Gastroesophageal sphincter (tissue), 4 donors: ENCODE measurements at places on chromosomes 2 and 18. TPM values are rescaled to one million over a fixed set of nuclear protein-coding genes. Genes with fewer than 3 reads are reported as not detected.

DNA sequence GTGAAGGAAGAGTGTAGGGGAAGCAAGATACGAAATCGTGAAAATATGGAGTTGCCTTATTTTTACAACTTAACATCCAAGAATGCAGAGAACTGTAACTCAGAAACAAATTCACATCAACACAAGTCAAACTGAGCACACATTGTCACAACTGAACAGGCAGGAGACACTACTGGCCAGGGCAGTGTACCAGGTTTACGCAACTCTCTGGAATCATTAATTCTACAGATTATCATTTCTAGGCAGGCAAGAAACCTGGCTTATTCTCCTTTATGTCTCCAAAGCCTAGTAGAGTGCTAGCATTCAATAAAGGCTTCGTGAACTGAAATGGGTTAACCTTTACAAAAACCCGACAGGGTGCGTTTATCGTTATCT, 584 bp downstream of the COA5 start:
- no peak for ATAC-seq

The TRIM43 gene
- not detected for total RNA-seq

GRCh38 chr2:43201497-43201896, 24.9 kb downstream of the ZFP36L2 start:
- no peak for ATAC-seq

The DNAH6 gene
- 0.47 TPM for total RNA-seq

GRCh38 chr2:239150125-239151011, 250.5 kb downstream of the HDAC4 start:
- no peak for ATAC-seq

- peak; percentile 45 for ATAC-seq
These were observed 239.8 kb downstream of the HAUS1 start for GRCh38 chr18:46343931-46344372.

DNA sequence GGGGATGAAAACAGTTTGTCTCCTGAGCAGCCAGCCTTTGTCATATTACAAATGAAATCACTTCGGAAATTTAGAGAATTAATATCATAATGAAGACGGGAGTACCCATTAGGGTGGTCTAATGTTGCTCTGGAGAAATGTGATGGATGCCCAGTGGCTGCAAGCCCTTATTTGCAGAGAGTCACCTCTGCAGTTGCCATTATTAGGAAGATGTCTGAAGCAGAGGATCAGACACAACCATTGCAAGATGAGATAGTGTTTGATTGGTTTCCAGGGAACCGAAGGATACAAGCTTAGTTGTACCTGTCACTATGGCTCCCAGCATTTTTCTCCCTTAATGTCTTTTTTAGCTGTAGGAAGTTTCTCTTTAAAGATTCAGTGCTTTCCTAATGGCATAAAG, 272.4 kb downstream of the FIGN start:
- ATAC-seq, result no peak

The ARL6IP6 gene
- 14.0 TPM for total RNA-seq

DNA sequence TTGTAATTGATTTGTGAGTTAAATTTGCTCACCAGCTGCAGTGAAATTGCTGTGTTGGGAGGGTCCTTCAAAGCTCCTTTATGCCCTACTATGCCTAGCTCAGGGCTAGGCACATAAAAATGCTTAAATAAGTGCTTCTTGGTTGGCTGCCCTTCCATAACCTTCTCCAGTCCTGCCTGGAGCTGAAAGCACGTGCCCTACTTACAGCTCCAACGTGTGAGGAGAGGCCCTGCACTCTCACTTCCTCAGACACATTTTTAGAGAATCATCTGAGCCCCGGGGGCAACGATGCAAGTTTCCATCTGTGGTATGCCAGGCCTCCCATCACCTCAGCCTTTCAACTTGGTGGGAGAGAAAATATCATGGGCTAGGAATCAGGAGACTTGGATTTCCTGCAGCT, 202.7 kb downstream of the BCL11A start:
- no peak for ATAC-seq

GRCh38 chr2:240502430-240503121, 55.2 kb downstream of the ANKMY1 start:
- no peak for ATAC-seq

DNA sequence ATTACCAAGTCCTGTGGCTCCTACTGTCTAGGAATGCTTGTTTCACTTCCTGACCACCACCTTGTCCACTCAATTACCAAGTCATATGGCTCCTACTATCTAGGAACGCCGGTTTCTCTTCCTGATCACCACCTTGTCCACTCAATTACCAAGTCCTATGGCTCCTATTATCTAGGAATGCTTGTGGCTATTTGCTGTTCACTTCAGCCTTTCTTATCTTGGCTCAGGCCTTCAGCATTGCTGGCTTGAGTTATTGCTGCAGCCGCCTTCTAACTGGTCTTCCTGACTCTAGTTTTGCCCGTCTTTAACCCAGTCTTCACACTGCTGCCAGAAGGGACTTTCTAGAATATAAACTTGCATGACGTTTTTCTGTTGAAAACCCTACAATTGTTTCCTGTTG, 82.5 kb upstream of the GAREM1 start:
- ATAC-seq, result no peak

GRCh38 chr2:95377216-95378123, 25.0 kb upstream of the FAHD2A start:
- no peak for ATAC-seq

GRCh38 chr2:239393388-239393940, 7.4 kb downstream of the HDAC4 start:
- no peak for ATAC-seq

DNA sequence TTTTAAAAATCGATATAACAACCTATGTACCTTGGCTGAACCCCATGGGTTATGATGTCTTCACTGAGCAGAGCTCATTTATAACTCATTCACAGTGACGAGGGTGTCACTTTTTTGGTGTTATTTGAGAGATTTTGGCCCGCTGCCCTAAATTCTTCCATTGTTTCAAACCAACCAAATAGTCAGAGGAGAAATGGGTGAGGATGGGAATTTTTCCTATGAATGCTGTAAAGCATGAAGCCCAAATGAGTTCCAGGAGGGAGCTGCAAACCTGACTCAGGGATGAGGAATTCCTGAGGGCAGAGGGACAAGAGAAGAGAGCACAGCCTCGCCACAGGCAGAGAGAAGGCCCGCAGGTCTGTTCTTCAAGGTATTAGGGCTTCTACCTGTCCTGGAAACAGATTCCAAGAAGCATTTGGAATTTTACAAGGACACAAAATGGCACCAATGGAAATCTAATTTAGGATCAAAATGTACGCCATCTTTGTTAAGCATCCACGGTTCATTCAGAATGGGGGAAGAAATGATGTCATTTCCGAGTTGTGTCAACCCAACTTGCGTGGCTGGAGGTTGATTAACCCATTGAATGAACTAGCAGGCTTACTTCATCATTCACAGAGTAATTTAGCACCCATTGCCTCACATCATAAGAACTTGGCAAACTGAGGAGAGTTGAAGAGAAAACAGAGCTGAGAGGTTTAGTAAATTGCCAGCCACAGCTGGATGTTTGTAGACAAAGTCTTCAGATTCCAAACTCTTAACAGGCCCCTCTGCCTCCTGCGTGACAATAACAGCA, 133.5 kb downstream of the LAMA3 start:
- no peak for ATAC-seq

- peak; percentile 31 for ATAC-seq
These were observed at the start of gene ARHGEF4 for GRCh38 chr2:130836501-130837174. Gene ARHGEF4, plus strand, starts transcription at chr2:130836914. Its CDS starts 40 bp downstream, at chr2:130836954.

- no peak for ATAC-seq
These were observed 21.3 kb downstream of the LPIN1 start for GRCh38 chr2:11767779-11768178.

- ATAC-seq, result no peak
These were observed 118.9 kb downstream of the WDR7 start for GRCh38 chr18:56770097-56770496.

GRCh38 chr2:39640107-39640506, 25.6 kb upstream of the TMEM178A start:
- no peak for ATAC-seq

- no peak for ATAC-seq
These were observed 130.5 kb downstream of the HRH4 start for GRCh38 chr18:24590946-24591345.

DNA sequence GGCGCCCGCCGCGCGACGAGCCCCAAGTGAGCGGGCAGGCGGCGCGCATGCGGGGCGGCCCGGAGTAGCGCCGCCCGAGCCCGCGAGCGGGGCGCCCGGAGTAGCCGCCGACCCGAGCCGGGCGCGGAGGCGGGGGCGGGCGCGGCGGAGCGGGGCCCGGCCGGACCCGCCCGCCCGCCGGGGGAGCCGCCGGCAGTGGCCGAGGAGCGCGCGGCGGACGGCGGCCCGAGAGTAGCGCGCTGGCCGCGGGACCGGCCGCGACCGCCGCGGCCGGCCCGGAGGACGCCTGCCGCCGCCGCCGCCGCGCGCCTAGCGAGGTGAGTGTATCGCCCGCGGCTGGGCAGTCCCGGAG, at the start of gene GALNT1:
Gene GALNT1 (plus strand): TSS at position 195 of the 352 bp plus-strand sequence. CDS start 72,923 bp downstream, outside the sequence.
- peak; percentile 79 for ATAC-seq

DNA sequence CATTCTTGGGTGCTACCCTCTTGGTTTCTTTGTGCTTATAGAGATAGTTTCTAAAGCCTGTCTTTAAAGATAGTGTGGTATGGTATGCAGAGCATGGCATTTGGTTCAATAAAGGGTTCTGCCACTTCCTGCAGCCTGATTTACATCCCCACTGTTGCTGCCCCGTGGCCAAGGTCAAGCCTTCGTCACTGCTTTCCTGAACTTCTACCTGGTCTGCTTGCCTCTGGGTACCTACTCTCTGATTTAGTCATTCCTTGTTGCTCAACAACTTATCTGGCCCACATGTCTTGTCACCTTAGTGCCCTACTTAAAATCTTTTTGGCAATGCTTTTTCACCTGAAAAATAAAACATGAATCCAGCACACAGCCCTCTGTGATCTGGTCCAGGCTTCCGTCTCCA, 352.9 kb downstream of the LPIN1 start:
- ATAC-seq, result no peak
